Type B pancreatic cell (in vitro differentiated cells): ENCODE measurements at places on chromosomes 11 and 22.
A peak's percentile ranks its signal among the peaks of the same experiment; 100 is the strongest.

DNA sequence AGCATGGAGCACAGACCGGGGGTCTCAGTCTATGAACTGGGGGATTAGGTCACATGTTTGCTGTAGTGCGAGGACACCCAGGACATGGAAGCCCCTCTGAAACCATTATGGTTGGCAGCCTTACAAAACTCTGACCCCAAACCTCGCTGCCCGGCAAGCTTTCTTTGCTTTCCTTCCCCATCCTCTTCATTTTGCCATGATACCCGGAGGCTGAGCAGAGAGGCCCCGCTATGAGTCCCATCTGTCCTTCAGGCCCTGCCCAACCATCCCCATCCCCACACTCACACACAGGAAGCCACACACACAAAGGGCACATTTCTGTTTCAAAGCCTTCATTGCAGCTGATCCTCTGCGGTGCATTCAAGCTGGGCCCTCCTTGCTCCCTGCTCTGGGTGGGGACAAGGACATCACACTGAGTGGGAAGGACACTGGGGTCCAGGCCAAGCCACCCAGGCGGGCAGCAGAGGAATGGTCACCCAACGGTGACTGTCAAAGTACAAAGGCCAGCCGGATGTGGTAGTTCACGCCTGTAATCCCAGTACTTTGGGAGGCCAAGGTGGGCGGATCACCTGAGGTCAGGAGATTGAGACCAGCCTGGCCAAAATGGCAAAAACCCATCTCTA lies 176.5 kb downstream of the CTTN start:
- no peaks in the 10 kb centered on the region for H3K4me1 ChIP-seq
- H3K36me3 ChIP-seq: no peaks in the 10 kb centered on the region
- DNase-seq: no peak

DNA sequence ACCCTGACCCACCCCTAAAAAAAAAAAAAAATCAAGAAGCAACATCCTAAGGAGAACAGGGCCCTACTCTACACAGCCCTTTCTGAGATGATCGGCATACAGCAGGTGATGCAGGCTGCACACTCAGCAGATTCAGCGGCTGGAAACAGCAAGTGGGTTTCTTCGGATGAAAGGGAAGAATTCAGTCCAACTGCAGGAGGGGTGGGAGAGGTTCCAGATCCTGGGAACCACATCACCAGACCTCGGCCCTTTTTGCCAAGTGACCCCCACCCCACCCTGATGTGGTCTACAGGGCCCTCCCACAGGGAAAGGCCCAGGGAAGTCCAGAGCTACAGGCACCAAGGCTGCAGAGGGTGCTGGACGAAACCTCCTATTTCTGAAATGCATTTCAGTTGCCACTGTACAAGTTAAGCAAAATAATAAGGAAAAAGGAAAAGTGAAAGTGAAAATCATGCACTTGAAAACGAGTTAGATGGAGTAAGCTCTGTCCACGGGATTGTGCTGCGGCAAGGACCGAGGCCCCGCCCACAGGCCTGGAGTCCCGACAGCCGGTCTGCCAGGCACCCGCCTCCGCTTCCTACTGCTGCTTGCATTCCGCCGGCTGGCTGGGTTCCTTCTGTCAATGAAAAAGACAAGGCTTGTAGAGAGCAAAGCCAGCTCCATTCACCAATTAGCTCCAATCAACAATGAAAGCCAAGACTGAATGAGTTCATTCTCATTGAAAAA lies 16.0 kb upstream of the PHLDA2 start:
- no peak overlapping the region for H3K27ac ChIP-seq
- peak overlapping the region; percentile 27 for H3K4me3 ChIP-seq
- no peaks in the 10 kb centered on the region for H3K27me3 ChIP-seq
- H3K36me3 ChIP-seq: peaks cover 20% of the 10 kb centered on the region

- no peaks in the 10 kb centered on the region for H3K27me3 ChIP-seq
- peak within 1 kb of the TSS; percentile 92 for H3K27ac ChIP-seq
- DNase-seq: no peak
Measured at GRCh38 chr11:106077609-106078455, at the start of gene AASDHPPT. Gene AASDHPPT (plus strand): TSS chr11:106077662. CDS start chr11:106077711, 49 bp downstream.

DNA sequence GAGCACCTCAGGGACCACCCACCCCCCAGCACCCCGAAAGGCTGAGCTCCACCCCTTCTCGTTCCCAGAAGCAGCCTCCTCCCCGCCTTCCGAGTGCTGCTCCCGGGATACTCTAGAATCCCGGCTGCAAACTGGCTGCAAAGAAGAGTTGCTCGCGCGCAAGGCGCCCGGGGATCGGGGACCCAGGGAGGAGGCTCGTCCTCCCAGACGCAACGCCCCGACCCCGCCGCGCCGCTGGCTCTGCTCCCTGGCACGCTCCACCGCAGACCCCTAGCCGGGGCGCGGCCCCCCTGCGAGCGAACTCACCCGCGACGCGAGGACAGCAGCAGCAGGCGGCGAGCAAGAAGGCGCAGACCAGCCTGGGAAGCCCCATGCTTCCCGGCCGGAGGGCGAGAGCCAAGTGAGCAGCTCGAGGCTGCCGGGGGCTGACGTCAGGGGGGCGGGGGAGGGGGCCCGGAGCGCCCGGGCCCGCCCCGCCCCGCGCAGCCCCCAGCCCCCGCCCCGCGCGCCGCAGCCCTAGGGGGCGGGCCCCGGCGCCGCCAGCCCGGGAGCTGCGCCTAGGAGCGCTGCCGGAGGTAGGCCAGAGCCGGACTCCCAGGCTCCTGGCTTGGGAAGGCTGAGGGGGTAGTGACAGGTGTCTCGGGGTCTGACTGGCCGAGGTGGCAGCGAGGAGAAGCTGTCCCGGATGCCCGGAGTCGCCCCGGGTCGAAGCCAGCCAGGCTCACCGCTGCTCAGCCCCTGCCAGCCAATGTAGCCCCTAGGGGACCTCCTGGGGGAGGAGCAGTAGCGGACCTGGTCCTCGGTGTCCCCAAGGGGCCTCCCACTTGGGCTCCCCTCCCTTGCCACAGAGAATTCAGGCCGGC lies at the start of gene MCAM:
Gene MCAM, minus strand, starts transcription at position 402 of the 863 bp plus-strand sequence. Its CDS starts 29 bp downstream, at position 373.
- no peak within 1 kb of the TSS for H3K27ac ChIP-seq
- peaks cover 46% of the 10 kb centered on the region for H3K27me3 ChIP-seq
- peak within 1 kb of the TSS; percentile 74 for H3K4me3 ChIP-seq
- peak; percentile 73 for DNase-seq
- peaks cover 13% of the 10 kb centered on the region for H3K4me1 ChIP-seq
